ENCODE measurements at places on chromosomes 4 and X.
A peak's percentile ranks its signal among the peaks of the same experiment; 100 is the strongest.

DNA sequence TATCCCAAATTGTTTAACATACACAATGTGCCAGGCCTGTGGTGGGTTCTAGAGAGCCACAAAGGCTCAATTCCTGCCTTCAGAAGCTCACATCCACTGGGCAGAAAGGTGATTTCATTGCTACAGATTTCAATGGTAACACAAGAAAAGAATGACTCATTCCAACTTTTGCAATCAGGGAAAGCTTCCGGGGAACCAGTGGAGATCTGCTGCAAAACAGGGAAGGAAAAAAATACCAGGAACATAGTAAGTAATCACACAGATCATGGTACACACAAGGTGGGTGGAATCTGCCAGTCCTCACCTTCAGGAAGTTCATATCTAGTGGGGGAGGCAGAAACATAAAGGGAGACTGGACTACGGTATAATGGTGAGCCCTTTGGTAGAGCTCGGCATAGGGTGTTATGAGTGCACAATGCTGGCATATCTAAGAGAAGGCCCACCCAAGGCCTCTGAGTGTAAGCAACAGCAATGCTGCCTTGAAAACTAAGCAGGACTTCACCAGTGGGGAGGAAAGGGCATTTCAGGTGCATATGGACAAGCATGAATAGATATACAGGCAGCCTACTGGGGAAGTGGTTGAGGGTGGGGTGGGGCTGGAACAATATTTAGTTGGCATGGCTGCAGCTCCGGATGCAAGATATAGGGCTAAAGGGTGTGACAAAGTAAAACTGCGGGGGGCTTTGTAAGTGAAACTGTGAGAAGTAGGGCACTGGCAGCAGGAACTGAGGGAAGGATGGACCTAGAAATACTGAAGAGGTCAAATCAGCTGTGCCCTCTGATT is 24.2 kb downstream of the GPRIN3 start:
- no peak for ATAC-seq

- no peak for ATAC-seq
Measured at GRCh38 chr4:185683896-185684295, 128.1 kb downstream of the SORBS2 start.

DNA sequence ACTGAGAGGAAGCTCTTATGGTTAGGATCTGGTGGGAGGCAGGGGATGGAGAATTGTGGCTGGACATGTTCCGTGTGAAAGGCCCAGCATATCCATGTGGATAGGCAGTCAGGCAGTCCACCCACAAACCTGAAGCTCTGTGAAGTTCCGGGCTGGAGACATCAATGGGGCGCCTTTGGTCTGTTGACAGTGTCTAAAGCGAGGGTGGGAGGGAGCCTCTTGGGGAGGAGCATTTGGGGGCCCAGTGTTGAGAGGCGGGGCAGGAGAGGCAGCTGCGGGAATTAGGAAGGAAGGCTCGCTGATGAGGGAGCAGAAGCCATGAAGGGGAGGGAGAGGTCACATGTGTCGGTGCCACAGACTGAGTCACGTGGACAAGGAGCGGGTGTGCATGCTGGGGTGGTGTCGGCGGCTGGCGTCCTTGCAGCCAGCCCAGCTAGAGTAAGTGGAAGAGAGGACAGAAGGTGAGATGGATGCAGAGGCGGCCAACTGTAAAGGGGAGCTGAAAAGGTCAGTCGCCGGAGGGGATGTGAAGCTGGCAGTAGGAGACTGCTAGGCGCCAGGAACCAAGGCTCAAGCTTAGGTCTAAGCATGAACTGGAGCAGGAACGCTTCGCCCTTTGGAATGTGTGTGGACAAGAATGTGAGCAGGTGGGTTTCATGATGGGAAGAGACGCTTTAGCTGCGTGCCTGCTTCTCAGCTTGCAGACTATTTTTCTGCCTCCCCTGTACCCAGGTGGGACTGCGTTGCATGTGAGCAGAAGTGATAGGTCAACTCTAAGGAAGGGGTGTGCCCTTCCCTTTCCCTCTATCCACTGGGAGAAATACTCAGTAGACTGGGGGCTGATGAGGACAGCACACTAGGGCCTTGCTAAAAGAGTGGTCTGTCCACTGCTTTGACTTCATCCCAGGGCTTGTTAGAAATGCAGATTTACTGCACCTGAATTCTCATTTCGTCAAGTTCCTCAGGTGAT is 44.0 kb upstream of the TLR2 start:
- no peak for ATAC-seq

DNA sequence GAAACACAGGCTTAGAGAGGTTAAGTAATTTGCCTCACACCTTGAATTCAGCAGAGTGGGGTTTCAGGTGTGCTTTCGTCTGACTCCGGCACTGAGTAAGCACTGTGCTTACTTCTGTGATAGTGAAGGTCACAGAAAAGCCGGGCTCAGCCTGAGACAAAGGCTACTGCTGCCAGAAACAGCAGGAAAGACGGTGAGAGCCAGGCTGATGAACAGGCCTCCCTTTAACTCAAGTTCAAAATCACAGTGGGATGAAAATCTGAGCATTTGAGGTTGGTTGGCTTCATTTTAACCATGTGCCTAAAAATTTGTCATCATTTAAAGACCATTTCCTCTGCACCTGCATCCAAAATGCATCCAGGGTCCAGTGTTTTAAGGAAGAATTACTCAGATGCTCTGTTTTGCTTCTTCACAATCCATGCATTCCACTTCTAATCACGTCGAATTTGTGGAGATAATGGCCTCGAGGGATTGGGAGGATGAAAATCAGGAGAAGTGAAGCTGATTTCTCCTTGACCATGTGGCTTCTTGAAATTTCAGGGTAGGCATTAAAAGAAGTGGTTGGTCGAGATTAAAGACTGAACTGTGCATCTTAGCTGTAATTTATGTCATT is 121.2 kb upstream of the LNX1 start:
- no peak for ATAC-seq

GRCh38 chr4:147011411-147011810 is 65.7 kb upstream of the TTC29 start:
- no peak for ATAC-seq

DNA sequence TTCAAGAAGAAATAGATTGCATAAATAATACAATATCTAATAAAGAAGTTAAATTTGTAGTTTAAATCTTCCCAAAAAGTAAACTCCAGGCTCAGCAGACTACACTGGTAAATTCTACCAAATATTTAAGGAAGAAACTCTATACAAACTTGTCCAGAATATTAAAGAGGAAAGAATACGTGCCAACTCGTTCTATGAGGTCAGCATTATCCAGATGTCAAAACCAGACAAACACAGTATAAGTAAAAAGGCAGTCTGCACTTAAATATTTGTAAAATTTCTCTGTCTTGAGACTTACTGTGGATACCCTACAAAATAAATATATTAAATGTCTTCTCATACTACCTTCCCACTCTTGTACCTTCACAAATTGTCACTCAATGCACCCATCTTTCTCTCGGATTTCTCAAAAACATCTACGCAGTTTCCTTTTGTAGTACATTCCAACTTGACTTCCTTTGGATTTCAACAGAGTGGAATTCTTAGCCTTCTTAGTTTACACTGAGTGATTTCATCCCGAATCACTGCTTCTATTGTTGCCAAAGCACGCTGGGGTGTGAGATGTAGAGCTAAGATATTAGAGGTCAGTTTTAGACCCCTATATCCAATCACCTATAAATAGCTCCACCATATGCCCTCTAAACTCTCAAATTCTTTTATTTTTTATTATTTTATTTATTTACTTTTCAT is 71.6 kb upstream of the MAB21L2 start:
- ATAC-seq: peak; percentile 79

Measured in SK-N-SH treated with all-trans-retinoic acid at 6 μM for 48 hours (cell line).